ENCODE measurements at places on chromosomes 4 and X. TPM values are rescaled to one million over a fixed set of nuclear protein-coding genes. Genes with fewer than 3 reads are reported as not detected.

Gene GYG2
- 1.3 TPM for total RNA-seq

Gene TMEM31
- not detected for total RNA-seq

Gene TMPRSS11F
- total RNA-seq, result not detected

Gene DAPP1
- 0.43 TPM for total RNA-seq

Gene CRMP1
- 1.9 TPM for total RNA-seq

Gene MAGEB2
- total RNA-seq, result not detected

Gene TCEANC
- total RNA-seq, result 6.4 TPM

Gene CYLC1
- not detected for total RNA-seq

Gene ETDA
- not detected for total RNA-seq

Gene GAGE1
- not detected for total RNA-seq

Gene CPLX1
- 9.4 TPM for total RNA-seq

Gene GRPEL1
- 43.5 TPM for total RNA-seq

Gene BEND2
- total RNA-seq, result 0.24 TPM

Gene ADH1A
- not detected for total RNA-seq

Gene GC
- total RNA-seq, result not detected

Gene TEC
- 3.1 TPM for total RNA-seq

Gene NAP1L3
- total RNA-seq, result 15.0 TPM

Gene TMPRSS11D
- not detected for total RNA-seq

Gene LARP7
- total RNA-seq, result 52.9 TPM

Gene PRR32
- 0.89 TPM for total RNA-seq

Gene PDZD11
- 32.7 TPM for total RNA-seq

Gene SERPINA7
- total RNA-seq, result not detected

Gene SYNPO2
- 316 TPM for total RNA-seq

Gene NLGN3
- 0.67 TPM for total RNA-seq

Gene MAGIX
- 3.4 TPM for total RNA-seq

Gene STK32B
- 0.22 TPM for total RNA-seq

Gene CLDN34
- total RNA-seq, result not detected

Gene PDLIM3
- 265 TPM for total RNA-seq

Gene TRIM61
- total RNA-seq, result 1.5 TPM

Gene TMEM255A
- 0.48 TPM for total RNA-seq

Gene TIGD4
- total RNA-seq, result 0.40 TPM

Gene LINC00632
- 191 TPM for total RNA-seq

Gene HELT
- total RNA-seq, result not detected

Gene TBX22
- total RNA-seq, result not detected

Gene JCHAIN
- 1.5 TPM for total RNA-seq

Gene PIN4
- total RNA-seq, result 8.5 TPM
